ENCODE measurements at places on chromosomes 2 and 18.

DNA sequence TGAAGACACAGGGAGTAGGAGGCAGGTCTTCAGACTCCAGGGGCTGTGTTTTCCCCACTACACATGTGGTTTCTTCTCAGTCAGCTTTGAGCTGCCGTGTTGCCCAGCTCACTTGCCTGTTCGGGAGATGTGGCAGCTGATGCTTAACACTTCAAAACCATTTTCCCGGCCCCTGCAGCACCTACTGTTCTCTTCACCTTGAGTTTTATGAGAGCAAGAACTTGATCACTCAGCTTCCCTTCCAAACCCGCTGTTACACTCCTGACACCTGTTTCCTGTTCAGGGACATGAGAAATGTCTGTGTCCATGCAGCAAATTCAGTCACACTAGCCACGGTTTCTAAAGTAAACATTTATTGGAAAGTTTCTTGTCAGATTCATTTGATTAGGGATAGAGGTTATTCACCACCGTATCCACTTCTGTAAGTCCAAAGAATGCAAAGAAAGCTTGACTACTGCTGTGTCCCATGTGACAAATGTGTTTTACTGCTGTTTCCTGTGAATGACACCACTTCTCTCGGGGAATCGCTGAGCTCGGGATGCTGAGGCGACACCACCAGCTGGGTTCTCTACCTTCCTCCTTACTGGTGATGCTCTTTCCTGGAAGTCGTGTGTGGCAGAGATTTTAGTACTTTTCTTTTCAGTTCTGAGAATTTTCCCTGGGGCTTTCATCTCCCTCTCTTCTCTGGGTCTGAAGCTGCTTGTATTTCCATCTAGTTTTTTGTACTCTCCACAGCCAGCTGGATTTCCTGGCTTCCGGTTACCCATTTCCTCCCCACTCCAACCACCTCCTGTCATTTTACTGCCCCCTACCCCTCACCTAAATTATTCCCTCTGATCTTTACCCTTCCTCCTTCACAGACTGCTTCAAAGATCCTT lies 91.7 kb downstream of the KLF7 start:
- peak; percentile 9 for DNase-seq

DNA sequence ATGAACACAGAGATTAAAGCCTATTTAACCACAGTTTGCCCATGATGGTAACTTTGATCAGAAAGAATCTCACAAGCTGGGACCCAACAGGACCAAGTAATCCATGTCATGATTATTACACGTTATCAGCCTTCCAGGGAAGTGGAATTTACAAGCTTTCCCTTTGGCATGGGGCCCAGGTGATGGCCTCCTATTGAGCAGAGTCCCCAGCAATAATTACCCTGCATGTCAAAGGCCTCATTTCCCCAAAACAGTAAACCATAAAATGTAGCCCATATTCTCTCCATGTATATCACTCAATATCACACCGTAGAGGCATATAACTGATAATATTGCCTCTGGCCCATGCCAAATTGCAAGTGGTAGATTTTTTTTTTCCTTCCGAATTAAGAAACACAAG lies 38.9 kb downstream of the PRKRA start:
- DNase-seq = no peak

GRCh38 chr18:23225503-23225902 lies 90.2 kb downstream of the CABLES1 start:
- no peak for DNase-seq

GRCh38 chr2:20224716-20225293 lies at the start of gene SDC1:
TSS of gene SDC1 (minus strand) at chr2:20225130. CDS start at chr2:20224867, 263 bp downstream.
- DNase-seq = peak; percentile 64

DNA sequence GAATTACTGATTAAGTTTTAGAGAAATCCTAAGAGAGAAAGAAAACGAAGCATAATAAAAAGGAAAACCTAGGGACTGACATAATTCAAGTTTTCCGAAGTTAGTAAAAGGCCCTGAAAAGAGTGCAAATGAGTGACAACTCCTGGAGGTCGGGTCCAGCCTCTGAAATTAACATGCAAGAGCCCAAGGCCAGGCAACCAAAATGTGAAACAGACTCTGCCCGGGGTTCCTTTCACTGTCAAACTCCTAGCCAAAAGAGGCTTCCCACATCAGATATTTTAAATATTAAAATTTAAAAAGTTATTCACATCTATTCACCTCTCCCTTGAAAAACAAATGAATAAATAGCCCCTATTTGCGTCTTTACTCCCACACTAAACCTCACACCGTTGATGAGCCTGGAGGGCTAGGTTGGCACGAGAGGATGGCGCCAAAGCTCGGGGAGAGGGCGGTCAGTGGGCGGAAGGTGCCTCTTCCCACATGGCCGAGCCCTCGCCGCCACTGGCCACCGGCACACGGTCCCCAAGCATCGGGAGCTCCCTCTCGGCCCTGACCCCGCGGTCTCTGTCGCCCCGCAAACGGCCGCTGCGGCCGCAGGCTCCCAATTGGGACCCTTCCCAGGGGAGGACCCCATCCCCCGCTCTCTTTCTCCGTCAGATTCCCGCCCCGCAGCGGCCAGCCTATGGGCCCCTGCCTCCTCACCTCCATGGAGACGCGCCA lies 630 bp downstream of the PPM1G start:
- DNase-seq = peak; percentile 69

DNA sequence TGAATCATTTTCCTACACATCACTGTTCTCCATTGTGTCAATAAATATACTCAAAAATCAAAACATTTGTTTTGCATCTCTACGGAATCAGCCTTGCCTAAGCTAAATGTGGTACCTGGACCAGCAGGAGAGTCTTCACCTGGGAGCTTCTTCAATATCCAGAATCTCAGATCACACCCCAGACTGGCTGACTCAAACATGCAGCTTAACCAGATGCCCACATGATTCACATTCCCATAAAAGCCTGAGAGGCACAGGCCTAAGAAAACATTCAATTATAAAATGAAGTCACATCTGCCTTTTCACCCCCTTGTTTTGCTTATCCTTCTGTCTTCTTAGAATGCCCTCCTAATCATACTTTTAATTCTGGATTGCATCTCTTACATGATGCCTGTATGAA lies 1045.5 kb upstream of the NXPH2 start:
- no peak for DNase-seq

GRCh38 chr2:86435531-86435930 lies 5.6 kb upstream of the KDM3A start:
- no peak for DNase-seq

DNA sequence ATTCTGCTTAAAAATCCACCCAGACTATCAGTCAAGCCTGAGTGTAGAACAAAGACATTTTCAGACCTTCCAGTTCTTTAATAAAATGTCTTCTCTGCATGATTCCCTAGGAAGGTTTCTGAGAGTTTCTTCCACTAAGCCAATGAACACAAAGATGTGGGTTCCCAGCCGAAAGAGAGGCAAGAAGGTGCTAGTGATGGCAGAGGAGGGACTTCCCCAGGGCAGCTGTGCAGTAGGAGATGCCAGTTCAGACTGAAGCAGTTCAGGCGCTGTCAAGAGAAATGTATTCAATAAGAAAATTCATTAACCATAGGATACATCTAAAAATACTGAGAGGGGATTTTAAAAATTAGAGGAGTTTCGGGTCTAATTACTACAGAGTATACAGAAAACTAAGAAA lies 83.3 kb downstream of the RND3 start:
- DNase-seq = no peak

- no peak for DNase-seq
Measured at GRCh38 chr2:144470816-144471215, 49.1 kb downstream of the ZEB2 start.

DNA sequence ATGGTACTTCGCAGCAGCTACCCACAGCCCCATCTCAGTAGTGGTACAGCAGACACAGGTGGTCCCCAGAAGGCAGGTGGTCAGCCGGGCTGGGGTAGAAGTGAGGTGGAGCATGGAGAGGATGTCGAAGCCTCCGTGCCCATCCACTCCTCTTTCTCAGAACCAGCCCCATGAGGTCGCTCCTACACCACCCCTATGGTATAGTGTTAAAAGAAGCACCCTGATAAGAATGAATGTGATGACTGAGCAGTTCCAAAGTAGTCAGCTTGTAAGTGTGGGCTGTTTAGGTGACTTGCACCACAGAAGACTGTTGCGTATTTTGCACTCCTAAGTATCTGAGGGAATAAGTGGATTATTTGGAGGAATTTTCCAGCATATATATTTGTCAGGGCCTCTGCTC lies 111.3 kb downstream of the WDSUB1 start:
- peak; percentile 23 for DNase-seq

GRCh38 chr2:164784376-164784775 lies 57.2 kb downstream of the COBLL1 start:
- DNase-seq = no peak

- no peak for DNase-seq
Measured at GRCh38 chr18:21996351-21996826, 173.0 kb upstream of the GATA6 start.

DNA sequence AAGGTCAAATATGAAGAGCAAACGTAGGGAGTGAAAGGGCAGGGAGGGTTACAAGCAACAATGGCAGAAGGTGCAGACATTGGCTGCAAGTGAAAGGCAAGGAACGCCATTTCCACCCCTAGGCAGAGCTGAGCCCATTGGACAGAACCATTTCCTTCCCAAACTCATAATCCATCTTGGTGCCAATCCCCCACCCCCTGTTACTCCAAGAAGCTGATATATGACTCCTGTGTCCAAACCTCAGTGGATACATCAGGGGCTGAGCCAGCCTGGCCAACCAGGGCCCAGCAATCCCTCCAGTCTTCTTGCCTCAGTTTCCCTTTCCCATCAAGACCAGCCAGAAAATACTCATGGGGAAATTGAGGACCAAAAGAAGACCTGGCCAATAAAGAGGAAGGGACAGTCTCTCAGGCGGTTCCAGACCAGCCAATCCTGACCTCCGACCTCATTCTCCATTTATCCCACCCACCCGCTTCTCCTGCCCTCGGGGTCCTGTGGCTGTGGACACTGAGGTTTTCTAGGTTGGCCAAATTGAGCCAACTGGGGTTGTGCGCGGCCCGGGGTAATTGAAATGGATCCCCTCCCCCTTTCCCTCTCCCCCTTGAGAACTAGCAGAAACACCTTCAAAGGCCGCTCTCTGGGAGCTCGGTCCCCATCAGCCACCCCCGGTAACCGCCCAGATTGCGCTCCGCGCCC lies 24.8 kb downstream of the TNS1 start:
- no peak for DNase-seq

GRCh38 chr18:29377346-29377745 lies 1200.4 kb upstream of the CDH2 start:
- no peak for DNase-seq

DNA sequence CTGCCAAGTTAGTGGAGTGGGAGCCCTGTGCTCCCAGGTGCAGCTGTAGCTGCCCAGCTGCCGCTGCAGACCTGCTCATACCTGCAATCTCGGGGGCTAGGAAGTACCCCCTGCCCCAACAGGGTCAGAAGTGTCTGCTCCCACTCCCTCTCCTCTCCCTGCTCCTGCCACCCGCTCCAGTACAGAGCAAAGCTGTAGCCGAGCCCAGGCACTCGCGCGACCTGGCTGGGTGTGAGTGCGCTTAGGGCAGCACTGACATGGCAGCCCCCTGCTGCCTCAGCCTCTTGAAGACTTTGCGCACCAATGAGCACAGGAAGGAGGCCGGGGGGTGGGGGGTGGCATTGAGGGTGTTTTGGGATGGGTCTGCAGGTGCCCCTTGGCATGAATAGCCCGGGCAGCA lies 1951.4 kb downstream of the SUCLG1 start:
- DNase-seq = no peak

DNA sequence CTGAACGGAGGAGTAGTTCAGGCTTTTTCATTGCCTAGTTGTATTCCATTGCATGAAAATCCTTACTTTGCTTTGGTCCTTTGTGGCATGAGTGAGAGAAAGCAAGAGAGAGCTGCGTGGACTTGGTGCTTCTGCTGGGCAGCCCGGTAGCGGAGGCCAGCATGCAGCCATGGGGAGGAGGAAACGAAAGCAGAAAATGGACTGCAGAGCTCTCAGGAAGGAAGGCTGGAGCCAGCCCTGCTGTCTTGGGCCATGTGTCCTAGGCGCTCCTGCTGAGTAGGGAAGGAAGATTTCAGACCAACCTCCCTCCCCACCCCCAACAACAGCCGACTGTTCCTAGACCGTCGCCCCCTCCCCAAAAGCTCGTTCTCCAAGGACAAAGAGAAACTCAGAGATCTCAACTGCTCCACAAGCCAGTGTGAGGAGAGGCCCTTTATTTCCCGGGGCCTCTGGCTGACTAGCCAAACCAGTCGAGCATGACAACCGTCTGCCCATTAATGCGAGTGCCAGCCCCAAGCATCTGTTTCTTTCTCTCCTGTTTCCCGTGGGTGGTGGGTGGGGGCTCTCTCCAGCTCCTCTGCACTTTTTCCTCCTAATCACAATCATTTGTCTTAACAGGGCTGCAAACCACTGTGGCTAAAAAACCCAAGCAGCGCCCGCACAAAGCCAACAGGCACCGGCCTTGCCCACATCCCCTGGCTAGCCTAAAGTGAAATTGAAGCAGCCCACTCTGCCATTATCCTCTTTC lies 66.8 kb upstream of the FZD7 start:
- no peak for DNase-seq

DNA sequence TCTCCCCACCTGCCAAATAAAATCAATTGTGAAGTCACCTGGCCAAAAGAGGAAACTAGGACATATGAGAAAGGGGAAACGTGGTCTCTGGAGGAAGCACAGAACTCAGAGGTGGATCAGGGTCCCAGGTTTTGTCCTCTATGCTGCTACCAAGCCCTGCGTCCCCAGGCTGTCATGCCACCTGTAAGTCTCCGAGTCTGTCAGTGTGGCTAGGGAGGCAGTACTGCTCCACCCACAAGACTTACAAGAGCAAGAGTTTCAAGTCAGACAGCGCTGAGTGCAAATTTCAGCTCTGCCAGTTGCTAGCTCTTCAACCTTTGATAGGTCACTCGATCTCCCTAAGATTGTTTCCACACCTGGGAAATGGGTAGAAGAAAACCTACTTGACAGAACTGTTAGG lies 98.6 kb downstream of the C1QL2 start:
- DNase-seq = no peak

DNA sequence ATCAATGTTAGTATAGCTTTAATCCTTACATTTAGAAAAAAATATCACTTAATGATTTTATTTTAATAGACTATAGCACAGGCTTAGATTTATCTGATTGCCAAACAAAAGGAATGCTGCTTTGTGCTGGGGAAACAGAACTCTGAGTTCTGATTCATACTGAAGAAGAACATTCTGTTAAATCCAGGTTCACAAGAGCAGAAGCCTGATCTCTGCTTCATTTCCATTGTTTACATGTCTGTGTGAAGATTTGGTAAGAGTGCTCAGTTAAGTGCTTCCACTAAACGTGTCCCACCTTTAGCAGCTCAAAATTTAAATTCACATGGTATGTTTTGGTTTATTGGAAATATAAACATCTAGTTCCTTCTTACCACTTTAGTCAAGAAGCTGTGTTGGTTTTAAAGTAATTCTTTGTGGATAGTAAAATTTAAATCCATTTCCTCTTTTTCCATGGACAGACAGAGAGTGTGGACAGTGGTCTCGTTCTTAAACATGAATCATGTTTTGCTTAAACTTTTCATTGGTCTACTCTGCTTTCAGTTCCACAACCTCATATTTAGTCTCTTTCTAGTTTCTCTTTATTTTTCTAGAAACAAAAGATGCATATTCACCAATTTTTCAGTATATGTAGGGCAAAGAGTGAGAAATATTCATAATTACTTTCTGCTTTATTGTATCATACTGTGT lies 59.1 kb downstream of the NYAP2 start:
- peak; percentile 11 for DNase-seq
